Neural cell (in vitro differentiated cells): ENCODE measurements at places on chromosomes 2 and 18. TPM values are rescaled to one million over a fixed set of nuclear protein-coding genes. Genes with fewer than 3 reads are reported as not detected.

Gene GRB14
- 4.5 and 8.5 TPM in 2 replicates for polyA plus RNA-seq

Gene SNORC
- 0.68 and 4.2 TPM in 2 replicates for polyA plus RNA-seq

Gene CD207
- not detected in 2 replicates for polyA plus RNA-seq

Gene GAREM1
- polyA plus RNA-seq, result 1.3 and 3.5 TPM in 2 replicates

Gene LIMS2
- polyA plus RNA-seq, result not detected in 2 replicates

Gene IL37
- not detected in 2 replicates for polyA plus RNA-seq

Gene KANSL1L
- 27.6 and 33.5 TPM in 2 replicates for polyA plus RNA-seq

Gene EMILIN1
- polyA plus RNA-seq, result 1.3 and 2.2 TPM in 2 replicates

Gene KLHL14
- 0.33 and 0.90 TPM in 2 replicates for polyA plus RNA-seq

Gene NYAP2
- polyA plus RNA-seq, result 0.98 and 1.1 TPM in 2 replicates

Gene SH3YL1
- polyA plus RNA-seq, result 68.6 and 70.6 TPM in 2 replicates

Gene ERMN
- polyA plus RNA-seq, result not detected in 2 replicates

Gene DCDC2C
- polyA plus RNA-seq, result not detected in 2 replicates

Gene AQP12A
- not detected in 2 replicates for polyA plus RNA-seq

Gene SERPINB3
- not detected in 2 replicates for polyA plus RNA-seq

Gene TUBB8B
- not detected in 2 replicates for polyA plus RNA-seq

Gene CSRNP3
- 62.7 and 66.6 TPM in 2 replicates for polyA plus RNA-seq

Gene FN1
- 0.93 and 5.1 TPM in 2 replicates for polyA plus RNA-seq

Gene C2orf78
- not detected in 2 replicates for polyA plus RNA-seq

Gene PROKR1
- polyA plus RNA-seq, result 0.06 TPM in 1 of 2 replicates, not detected in the other

Gene FIGN
- 0.71 and 1.0 TPM in 2 replicates for polyA plus RNA-seq

Gene GPR39
- polyA plus RNA-seq, result 0.90 and 1.1 TPM in 2 replicates

Gene TRIM43
- polyA plus RNA-seq, result not detected in 2 replicates

Gene UGT1A6
- not detected in 2 replicates for polyA plus RNA-seq

Gene POTEI
- 0.25 and 0.48 TPM in 2 replicates for polyA plus RNA-seq

Gene RBKS
- polyA plus RNA-seq, result 4.0 and 5.4 TPM in 2 replicates

Gene SP140
- 0.38 and 0.74 TPM in 2 replicates for polyA plus RNA-seq

Gene SPATS2L
- 8.5 and 10.3 TPM in 2 replicates for polyA plus RNA-seq

Gene SERPINB4
- not detected in 2 replicates for polyA plus RNA-seq

Gene SERPINB11
- not detected in 2 replicates for polyA plus RNA-seq
